ENCODE measurements at places on chromosomes 11 and 22.

GRCh38 chr11:119100246-119100970, 1.2 kb downstream of the DPAGT1 start:
- DNase-seq = no peak

- no peak for DNase-seq
Measured at GRCh38 chr11:102226702-102227490, 90.4 kb upstream of the BIRC3 start.

- no peak for DNase-seq
Measured at GRCh38 chr11:100932474-100933100, 197.0 kb downstream of the PGR start.

GRCh38 chr11:35391922-35392688, 27.3 kb downstream of the SLC1A2 start:
- DNase-seq = peak; percentile 64

- no peak for DNase-seq
Measured at GRCh38 chr11:132658004-132658403, 874.3 kb downstream of the OPCML start.

- DNase-seq = no peak
Measured at GRCh38 chr11:19448651-19449050, 207.9 kb upstream of the E2F8 start.

GRCh38 chr11:128711136-128711535, 17.3 kb downstream of the FLI1 start:
- no peak for DNase-seq

DNA sequence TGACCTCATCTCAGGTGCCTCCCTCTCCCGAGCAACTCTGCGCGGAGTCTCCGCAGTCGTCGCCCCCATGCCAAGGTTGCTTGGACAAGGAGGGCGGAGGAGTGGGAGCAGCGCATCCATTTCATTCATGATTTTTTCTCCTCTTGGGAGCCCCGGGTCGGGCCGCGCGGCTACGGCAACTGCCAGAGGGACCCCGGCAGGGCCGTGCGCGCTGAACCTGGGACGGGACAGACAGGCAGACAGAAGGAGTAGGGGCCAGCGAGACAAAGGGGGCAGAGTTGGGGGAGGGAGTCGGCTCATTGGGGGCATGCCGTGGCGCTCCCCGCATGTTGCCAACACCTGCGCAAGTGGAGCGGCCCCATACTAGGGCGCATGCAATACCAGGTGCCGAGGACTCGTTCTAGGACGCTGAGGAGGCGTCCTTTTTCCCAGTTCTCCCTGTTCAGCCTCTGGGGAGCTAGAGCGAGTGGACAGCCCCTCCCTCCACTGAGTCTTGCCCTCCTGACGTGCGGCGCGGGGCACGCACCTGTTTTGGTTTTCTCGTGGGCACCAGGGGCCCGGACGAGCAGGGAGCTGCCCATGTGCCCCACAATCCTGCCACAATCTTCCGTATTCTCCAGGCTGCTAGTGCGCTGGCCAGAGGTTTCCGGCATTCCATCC, 501 bp upstream of the PTPN5 start:
- DNase-seq = no peak

DNA sequence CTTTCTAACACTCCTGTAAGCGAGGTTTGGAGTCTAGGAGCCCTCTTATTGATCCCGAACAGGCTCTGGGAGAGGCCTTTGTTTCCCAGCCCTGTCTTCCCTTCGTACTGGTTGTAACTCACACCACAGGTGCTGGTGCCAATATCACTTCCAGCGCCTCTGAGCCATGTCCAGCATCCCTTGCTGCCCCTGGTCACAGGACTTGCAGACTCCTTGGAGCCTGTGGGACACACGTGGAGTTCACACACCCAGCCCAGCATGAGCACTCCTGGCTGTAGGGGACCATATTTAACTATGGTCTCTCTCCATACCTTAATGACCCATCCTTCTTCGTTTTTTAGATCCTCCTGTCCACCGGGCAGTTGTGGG, 2.2 kb downstream of the ZBTB16 start:
- DNase-seq = no peak

DNA sequence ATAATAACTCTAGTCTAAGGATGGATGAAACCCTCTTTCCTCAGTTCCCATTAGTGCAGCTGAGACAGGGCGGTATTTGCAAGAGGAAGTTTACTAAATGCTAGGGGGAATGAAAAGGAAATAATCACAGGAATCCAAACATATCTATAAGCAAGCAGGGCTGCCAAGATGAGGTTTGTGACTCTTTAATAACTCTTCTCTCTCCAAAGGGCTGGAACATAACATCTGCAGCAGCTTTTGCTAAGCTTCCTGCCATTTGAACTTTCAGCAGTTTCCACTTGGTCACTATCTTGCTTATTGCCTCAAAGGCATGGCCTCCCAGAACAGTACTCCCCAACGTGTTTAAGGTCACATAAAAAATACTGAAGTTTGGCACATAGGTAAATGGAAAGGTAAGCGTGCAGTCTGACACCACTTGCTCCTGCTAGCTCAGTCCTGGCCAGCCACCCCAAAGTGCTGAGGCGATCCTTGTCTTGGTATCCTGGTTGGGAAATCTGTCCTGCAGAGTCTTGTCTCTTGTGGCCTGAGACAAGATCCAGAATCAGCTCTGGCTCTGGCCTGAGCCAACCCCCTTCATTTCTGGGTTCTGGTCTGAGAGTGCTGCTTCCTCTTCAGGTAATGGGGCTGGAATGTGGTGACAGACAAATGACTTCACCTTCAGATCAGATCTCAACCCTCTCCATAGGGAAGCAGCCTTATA, 81.8 kb downstream of the KCNC1 start:
- DNase-seq = no peak

DNA sequence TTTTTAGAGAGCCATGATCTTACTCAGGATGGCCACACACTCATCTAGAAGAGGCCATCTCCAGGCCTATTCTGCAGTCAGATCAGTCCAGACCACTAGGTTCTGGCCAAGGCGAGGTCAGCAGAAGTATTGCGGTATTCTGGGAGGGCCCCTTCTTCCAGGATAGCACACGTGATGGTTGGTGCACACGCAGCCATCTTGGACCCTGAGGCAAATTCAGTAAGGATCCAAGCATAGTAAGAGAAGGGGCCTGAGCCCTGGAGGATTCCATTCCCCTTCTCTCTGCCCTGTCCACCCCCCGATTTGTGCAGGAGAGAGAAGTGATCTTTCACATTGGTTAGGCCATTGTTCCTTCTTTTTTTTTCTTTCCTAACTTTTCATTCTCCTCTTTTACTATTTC, 957.9 kb downstream of the BRD1 start:
- DNase-seq = no peak

DNA sequence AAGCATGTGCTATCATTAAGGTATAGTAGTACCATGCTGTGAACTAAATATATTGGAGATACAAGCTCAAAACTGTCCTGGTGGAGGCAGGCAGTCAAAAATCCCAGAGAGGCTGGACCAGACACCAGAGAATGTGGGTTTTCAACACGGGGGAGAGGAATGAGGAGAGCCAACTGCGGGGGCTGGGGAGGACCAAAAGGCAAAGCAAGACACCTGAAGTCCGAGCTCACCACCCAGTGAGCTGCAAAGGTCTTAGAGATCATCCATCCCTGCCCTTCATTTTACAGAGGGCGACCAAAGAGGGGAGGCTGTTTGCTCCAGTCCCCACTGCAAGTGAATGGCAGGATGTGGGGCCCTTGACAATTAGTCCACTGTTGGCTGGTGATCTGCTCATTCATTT, 10.0 kb downstream of the RIBC2 start:
- DNase-seq = no peak

DNA sequence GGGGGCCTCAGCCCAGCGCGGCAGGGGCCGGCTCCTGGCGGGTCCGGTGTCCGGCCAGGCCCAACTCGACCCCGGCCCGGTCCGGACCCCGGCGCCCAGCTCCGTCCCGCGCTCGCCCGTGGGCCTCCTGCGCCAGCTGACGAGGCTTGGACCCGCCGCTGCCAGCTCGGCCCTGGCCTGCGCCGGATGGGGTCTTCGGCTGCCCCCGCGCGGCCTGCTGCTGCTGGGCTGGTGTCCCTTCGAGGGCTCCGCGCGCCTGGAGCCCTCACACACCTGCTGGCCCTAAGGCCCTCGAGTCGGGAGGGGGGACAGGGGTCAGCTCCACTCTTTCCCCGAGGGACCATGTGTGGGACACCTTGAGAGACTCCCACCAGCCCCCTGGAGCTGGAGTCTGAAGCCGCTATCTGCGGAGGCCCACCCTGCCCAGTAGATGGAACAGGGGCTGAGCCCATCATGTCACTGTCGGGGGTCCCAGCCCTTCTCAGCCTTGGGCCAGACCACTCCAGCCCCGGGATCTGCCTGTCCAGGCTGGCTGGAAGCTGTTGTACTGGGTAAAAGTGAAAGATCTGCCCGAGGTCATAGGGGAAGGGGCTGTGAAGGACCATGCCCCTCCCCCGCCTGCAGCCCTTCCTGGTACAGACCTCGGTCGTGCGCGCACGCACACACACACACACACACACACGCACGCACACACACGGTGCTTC, 768 bp upstream of the CDKN1C start:
- DNase-seq = no peak

DNA sequence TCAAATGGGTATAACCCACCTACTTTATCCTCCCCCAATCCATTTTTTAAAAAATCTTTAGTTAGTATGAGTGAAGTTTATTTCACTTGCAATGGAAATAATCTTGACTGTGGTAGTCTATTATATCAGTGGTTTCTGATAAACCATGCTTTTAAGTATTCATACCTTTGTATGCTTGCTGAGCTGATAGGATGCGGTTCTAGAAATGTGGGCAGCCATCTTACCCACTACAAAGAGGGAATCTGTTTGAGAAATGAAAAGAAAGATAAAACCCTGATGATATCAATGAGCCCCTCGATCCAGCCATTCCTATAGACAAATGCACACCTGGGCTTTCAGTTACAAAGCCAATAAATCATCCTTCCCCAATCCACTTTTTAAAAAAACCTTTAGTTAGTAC, 13.8 kb upstream of the PVALB start:
- no peak for DNase-seq

DNA sequence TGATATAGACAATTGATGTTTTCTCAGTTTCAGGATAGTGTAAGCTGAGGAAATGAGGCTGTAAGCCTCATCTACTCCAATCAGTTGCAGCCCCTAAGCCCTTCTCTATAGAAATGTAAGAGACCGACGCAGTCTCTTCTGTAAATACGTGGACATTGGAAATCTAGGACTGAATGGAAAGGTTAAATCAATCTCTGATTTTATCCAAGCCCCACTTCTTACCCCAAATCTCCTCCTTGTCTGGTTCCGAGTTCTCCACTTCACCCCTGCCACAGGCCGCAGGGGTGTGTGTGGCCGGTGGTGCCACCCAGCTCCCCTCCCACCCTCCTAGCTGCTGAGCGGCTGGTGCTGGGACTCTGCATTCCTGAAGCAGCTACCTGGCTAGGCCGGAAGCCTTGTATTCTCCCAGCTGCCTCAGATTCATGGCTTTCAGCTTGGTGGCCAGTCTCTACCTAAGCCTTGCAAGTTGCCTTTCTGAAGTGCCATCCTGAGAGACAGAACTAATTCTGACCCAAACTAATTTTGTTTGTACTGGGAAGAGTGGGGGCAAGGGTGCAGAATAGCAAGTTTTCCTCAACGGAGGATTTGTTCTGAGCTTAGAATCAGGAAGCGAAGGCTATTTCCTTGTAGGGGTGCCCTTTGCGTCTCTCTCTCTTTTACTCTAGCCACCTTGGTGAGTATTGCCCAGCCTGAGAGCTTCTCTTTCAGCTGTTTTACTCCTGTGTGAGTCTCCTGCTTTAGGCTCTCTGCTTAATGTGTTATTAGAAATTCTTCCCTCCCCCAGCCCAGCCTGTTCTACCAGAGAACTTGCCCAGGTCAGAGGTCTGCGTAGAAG, 749 bp downstream of the VWA5A start:
- DNase-seq = no peak

DNA sequence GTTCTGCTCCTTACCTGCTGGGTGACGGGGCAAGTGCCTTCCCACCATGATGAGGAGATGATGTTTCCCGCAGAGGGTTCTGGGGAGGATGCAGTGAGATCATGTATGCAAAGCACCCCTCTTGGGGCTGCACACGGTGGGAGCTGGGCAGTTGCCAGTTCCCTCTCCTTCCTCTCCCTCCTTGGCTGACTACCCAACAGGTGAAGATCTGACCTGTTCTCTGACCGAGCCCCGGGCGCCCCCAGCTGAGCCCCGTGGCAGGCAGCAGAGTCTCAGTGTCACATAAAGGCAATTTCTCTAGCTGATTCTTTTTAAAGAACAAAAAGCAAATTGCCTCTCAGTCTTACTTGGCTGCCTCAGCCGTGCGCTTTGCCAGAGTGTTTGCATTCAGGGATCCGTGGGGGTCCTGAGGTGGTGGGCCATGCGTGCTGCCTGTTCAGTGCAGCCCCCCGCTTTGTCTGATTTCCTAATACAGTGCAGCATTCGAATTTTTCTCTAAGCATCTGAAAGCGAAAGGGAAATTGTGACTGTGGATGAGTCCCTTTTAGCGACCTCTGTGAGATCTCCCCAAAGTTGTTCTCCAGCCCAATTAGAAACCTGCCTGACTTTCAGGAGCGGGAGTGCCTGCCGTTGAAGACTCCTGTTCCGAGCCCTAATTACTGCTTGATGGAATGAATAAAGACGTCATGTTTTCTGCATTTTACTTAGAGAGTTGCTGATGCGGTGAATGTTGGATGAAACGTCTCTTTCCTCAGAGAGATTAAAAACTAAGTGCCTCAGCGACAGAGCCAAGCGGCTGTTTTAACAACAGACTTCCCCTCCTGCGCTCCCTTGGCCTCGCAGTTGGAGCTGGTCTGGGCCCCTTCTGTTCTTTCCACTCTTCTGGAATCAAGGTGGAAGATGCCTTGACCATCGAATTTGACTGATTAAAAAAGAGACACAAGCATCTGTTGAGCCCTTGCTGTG, 86.0 kb downstream of the GRIK4 start:
- DNase-seq = no peak

Measured in smooth muscle cell of the brain vasculature (primary cell).